ENCODE measurements at places on chromosomes 16 and 17. TPM values are rescaled to one million over a fixed set of nuclear protein-coding genes. Genes with fewer than 3 reads are reported as not detected.

DNA sequence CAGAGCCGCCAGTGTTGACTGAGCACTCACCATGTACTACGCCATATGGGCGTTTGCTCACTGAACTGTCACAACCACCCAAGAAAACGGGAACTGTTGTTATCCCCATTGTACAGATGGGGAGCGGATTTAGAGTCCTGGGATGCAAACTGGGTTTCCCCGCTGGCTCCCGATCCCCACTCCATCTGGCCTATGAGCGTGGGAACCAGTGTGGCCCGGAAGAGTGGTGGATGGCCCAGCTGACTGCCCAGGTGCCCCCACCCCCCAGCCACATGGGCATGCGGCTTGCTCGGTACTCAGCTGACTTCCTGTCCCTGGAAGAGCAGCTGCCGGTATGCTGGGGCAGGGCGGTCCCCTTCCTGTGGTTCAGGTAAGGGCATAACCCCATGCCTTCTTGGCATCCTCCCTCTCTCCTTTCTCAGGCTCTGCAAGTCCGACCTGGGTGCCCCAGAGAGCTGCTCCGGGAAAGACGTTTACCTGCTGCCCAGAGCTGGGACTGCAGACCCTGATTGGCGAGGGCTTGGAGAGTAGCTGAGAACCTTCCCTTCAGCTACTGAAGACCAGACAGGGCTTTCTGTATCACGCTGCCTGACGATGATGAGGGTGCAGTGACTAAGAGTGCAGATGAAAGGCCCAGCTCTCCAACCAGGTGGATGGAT, 16.2 kb downstream of the SOCS3 start:
- no peaks in the 10 kb centered on the region for H3K36me3 ChIP-seq
- peaks cover 29% of the 10 kb centered on the region for H3K4me1 ChIP-seq
- no peaks in the 10 kb centered on the region for H3K27me3 ChIP-seq
- H3K4me3 ChIP-seq = no peak overlapping the region
- peak overlapping the region; percentile 92 for H3K27ac ChIP-seq

DNA sequence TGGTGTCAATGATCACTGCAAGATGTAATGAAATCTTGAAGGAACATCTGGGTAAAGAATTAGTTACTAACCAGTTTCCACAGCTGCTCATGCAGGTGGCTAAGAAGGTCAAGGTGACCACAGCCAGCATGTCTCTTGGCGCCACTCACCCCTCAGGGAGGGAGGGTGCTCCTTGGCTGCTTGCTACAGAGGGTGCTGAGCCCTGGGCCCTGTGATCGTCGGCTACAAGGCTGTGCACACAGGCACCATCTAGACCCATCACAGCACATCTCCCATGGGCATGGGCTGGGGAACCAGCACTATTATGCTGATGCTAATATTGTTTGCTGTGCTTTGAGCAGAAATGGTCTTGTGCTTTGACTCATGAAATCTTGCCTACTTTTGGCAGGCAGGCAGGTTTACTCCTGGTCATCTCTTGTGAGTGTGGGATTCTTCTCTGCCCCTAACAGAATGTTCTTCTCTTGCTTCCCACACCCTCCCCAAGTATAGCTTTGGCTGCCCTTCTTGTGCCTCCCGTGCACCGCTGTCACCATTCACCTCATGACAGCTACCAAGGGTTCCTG, 36.4 kb downstream of the TXNDC11 start:
- peak; percentile 50 for DNase-seq
- no peak overlapping the region for H3K4me3 ChIP-seq
- H3K4me1 ChIP-seq = no peaks in the 10 kb centered on the region
- H3K27ac ChIP-seq = no peak overlapping the region
- no peaks in the 10 kb centered on the region for H3K27me3 ChIP-seq

Gene HOXB9
- total RNA-seq = 19.8 TPM

- H3K4me3 ChIP-seq = no peak overlapping the region
- H3K36me3 ChIP-seq = no peaks in the 10 kb centered on the region
- no peaks in the 10 kb centered on the region for H3K4me1 ChIP-seq
- peaks cover 8% of the 10 kb centered on the region for H3K27me3 ChIP-seq
- H3K27ac ChIP-seq = no peak overlapping the region
These were observed 3.5 kb downstream of the CTRB1 start for GRCh38 chr16:75222271-75222783.

Gene C17orf67
- not detected for total RNA-seq

- H3K4me3 ChIP-seq = no peak overlapping the region
- no peaks in the 10 kb centered on the region for H3K27me3 ChIP-seq
- peaks cover 3% of the 10 kb centered on the region for H3K4me1 ChIP-seq
- no peak overlapping the region for H3K27ac ChIP-seq
- DNase-seq = no peak
- H3K36me3 ChIP-seq = no peaks in the 10 kb centered on the region
These were observed 333.1 kb downstream of the CPPED1 start for GRCh38 chr16:12470311-12471229.

Gene CEP295NL
- 1.8 TPM for total RNA-seq

Gene PRRT2
- total RNA-seq = 1.9 TPM

DNA sequence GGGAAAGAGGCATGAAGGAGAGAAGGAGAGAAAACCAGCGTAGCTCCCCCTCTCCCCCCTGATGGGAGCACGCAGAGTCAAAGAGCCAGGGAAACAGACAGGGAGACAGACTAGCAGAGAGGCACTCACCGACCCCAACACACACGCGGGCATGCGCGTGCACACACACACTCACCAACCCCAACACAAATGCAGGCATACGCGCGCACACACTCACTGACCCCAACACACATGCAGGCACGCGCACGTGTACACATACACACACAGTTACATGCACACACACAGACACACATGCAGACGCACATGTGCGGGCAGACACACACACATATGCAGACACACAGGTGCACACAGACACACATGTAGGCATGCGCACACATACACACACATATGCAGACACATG, 4.6 kb downstream of the CACNB1 start:
- DNase-seq = no peak
- no peak overlapping the region for H3K27ac ChIP-seq
- no peaks in the 10 kb centered on the region for H3K36me3 ChIP-seq
- no peak overlapping the region for H3K4me3 ChIP-seq
- H3K4me1 ChIP-seq = peaks cover 5% of the 10 kb centered on the region

Gene NUPR1
- total RNA-seq = 26.8 TPM

DNA sequence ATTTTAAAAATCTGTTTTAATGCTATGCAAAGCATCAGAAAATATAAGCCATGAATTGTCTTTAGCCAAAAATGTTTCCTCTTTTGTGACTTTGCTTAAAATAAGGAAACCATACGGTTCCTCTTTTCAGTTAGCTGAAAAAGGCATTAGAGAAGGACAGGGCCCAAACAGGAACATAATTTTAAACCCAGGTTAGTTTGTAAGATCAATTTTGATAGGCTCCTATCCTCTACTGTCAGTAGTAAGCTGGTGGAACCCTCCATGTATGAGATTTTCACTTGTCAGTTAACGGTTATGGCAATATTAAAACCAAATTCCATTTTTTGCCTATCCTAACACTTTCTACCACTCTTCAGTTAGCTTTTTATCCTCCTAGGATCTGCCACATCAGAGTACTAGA, 4.3 kb downstream of the EVI2B start:
- no peak overlapping the region for H3K4me3 ChIP-seq
- no peak for DNase-seq
- no peaks in the 10 kb centered on the region for H3K27me3 ChIP-seq
- peak overlapping the region; percentile 66 for H3K27ac ChIP-seq
- no peaks in the 10 kb centered on the region for H3K36me3 ChIP-seq

- peak overlapping the region; percentile 97 for H3K4me3 ChIP-seq
- no peaks in the 10 kb centered on the region for H3K27me3 ChIP-seq
- DNase-seq = peak; percentile 59
- no peaks in the 10 kb centered on the region for H3K36me3 ChIP-seq
- peak overlapping the region; percentile 91 for H3K27ac ChIP-seq
- H3K4me1 ChIP-seq = peaks cover 25% of the 10 kb centered on the region
These were observed 775 bp downstream of the CYTH1 start for GRCh38 chr17:78781104-78781892.

DNA sequence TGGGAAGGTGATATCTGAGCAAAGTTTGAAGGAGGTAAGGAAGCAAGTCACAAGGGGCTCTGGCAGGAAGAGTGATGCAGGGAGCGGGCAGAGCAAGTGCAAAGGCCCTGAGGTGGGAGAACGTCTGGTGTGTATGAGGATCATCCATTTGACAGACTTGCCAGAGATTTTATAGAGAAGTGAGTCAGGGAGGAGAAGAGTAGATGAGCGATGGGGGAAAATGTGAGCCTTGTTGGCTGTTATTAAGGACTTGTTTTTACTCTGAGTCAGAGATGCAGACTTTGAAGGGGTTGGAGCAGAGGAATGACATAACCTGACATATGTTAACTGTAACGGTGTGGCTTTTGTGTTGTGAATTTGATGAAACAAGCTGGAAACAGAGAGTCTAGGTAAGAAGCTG, 3.5 kb upstream of the CLEC10A start:
- no peaks in the 10 kb centered on the region for H3K4me1 ChIP-seq
- DNase-seq = no peak
- H3K27ac ChIP-seq = no peak overlapping the region

GRCh38 chr16:13098536-13098935, 197.1 kb downstream of the SHISA9 start:
- DNase-seq = no peak
- no peaks in the 10 kb centered on the region for H3K36me3 ChIP-seq
- H3K27me3 ChIP-seq = no peaks in the 10 kb centered on the region
- no peak overlapping the region for H3K27ac ChIP-seq

Gene CRK
- 33.4 TPM for total RNA-seq

Gene KRT12
- total RNA-seq = 3.8 TPM

GRCh38 chr17:80649672-80650330, 105.2 kb downstream of the RPTOR start:
- no peak overlapping the region for H3K4me3 ChIP-seq
- H3K27me3 ChIP-seq = no peaks in the 10 kb centered on the region
- no peaks in the 10 kb centered on the region for H3K4me1 ChIP-seq
- DNase-seq = no peak

Gene YPEL3
- total RNA-seq = 125 TPM

Gene MILR1
- total RNA-seq = not detected

- no peak for DNase-seq
- H3K27ac ChIP-seq = no peak overlapping the region
- peaks cover 67% of the 10 kb centered on the region for H3K36me3 ChIP-seq
- no peaks in the 10 kb centered on the region for H3K27me3 ChIP-seq
- H3K4me1 ChIP-seq = no peaks in the 10 kb centered on the region
These were observed 16.7 kb upstream of the DHRS11 start for GRCh38 chr17:36575028-36575427.

Gene FAM117A
- 8.6 TPM for total RNA-seq

Gene GPRC5C
- total RNA-seq = 113 TPM

GRCh38 chr16:68479271-68479670, 31.0 kb upstream of the SMPD3 start:
- H3K4me3 ChIP-seq = no peak overlapping the region
- H3K27ac ChIP-seq = no peak overlapping the region
- H3K36me3 ChIP-seq = no peaks in the 10 kb centered on the region
- no peak for DNase-seq
- H3K27me3 ChIP-seq = no peaks in the 10 kb centered on the region

GRCh38 chr16:56047307-56048234, 143.7 kb upstream of the GNAO1 start:
- H3K36me3 ChIP-seq = no peaks in the 10 kb centered on the region
- DNase-seq = no peak
- no peaks in the 10 kb centered on the region for H3K27me3 ChIP-seq
- H3K4me1 ChIP-seq = no peaks in the 10 kb centered on the region
- H3K4me3 ChIP-seq = no peak overlapping the region

- H3K4me3 ChIP-seq = no peak overlapping the region
- no peaks in the 10 kb centered on the region for H3K27me3 ChIP-seq
- peak overlapping the region; percentile 0 for H3K27ac ChIP-seq
- no peaks in the 10 kb centered on the region for H3K36me3 ChIP-seq
- H3K4me1 ChIP-seq = peaks cover 13% of the 10 kb centered on the region
These were observed 71.8 kb downstream of the PRKCA start for GRCh38 chr17:66373944-66374817.

GRCh38 chr17:5138616-5139457, 23.0 kb downstream of the USP6 start:
- H3K27me3 ChIP-seq = no peaks in the 10 kb centered on the region
- H3K4me1 ChIP-seq = no peaks in the 10 kb centered on the region
- no peak overlapping the region for H3K4me3 ChIP-seq
- DNase-seq = no peak

DNA sequence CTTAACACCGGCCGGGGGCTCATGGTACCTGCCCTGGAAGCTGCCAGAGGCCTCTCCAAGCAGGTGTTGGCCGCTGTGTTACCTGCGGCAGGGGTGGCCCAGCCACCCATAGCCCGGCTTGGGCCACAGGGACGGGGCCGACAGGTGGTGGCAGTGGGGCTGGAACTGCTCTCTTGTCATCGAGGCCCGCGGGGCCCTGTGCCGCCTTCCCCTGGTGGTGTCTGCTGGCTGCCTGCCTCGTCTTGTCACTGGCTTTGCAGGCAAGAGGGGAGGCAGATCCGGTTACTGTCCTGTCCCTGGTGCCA, 27.1 kb downstream of the GSE1 start:
- no peak for DNase-seq
- no peaks in the 10 kb centered on the region for H3K27me3 ChIP-seq
- peak overlapping the region; percentile 25 for H3K27ac ChIP-seq
- H3K36me3 ChIP-seq = no peaks in the 10 kb centered on the region
- peaks cover 11% of the 10 kb centered on the region for H3K4me1 ChIP-seq

Gene KRT40
- total RNA-seq = not detected

DNA sequence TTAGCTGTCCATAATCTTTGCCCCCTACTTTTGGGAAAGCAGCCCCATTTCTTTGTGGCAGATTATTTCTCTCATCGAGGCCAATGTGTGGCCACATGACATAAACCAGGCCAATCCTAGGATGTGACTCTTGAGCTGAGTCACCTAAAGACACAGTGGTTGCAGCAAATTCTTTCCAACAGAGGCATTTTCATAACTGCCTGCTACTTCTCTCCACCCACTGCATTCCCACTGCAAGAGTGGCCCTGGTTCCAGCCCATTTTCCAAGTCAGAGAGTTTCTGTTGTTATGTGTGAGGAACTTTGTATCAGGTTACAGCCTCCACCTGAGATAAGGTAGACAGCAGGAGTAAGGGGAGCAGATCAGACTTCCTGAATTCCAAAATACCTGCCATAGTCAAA, 195.2 kb downstream of the RGS9 start:
- H3K36me3 ChIP-seq = no peaks in the 10 kb centered on the region
- H3K4me3 ChIP-seq = no peak overlapping the region
- DNase-seq = no peak
- H3K27me3 ChIP-seq = no peaks in the 10 kb centered on the region

Measured in transverse colon (tissue), 4 donors.